ENCODE measurements at places on chromosomes 6 and 20.

- no peak for DNase-seq
Observed at GRCh38 chr20:11195169-11195568, 521.4 kb upstream of the JAG1 start.

DNA sequence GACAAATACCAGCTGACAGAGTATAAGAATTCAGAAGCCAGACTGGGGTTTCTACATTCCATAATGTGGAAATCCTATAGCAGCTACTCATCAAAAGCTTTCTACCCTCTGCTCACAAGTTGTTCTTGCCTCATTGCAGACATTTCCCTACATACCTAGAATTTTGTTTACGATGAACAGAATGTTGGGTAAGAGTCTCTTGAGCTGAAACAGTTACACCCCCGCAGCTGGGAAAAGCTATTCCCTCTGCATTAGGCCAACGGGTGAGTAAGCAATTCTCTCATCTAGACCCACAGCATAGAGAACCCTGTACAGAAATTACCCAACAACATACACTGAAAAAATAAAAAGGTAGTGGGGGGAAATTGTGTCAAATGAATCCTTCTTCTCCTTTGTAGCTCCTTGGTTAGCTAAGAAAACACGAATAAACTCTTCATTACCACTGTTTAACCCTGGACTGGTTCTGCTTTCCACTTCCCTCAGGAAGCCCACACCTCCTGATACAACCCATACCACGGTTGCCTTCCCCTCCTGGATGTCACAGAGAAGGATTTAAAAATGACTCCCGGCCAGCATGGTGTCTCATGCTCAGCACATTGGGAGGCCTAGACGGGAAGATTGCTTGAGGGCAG, 215.0 kb upstream of the SHLD1 start:
- no peak for DNase-seq

DNA sequence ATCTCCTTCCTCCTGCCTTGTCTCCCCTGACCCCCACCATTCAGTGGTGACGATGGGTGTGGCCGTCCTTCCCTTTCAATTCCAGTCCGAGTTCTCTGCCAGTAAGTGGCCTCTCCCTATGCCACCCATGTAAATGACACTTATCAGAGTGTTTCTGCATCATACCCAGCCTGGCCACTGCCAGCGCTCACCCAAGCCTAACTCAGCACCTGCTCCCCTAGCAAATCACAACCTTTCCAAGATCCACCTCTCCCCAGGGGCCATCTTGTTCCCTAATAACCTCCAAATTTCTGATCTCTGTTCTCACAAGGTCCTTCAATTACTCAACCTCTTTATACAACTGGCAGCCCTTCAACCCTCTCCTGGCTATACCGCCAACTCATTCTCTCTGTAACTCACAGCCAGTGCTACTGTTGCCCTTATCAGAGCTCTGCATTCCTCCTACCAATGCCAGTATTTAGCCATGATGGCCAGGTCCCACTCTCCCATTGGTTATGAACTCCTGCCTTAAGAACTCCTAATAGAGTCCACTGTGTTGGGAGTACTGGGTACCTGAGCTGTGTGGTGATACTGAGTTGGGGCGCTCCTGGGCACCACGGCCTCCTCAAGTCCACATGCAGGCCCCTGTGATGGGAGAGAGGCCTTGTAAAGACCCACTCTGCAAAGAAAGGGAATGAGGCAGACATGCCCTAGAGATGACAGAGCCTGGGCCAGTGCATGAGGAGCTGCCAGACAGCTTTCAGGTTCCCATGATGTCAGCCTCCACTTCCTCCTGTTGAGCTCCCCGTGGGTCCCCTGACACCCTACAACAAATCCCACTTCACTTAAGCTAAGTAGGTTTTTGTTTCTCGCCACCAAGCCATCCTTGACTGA, 187.4 kb upstream of the RREB1 start:
- no peak for DNase-seq

GRCh38 chr6:125886914-125887313, 69.7 kb upstream of the HINT3 start:
- no peak for DNase-seq

DNA sequence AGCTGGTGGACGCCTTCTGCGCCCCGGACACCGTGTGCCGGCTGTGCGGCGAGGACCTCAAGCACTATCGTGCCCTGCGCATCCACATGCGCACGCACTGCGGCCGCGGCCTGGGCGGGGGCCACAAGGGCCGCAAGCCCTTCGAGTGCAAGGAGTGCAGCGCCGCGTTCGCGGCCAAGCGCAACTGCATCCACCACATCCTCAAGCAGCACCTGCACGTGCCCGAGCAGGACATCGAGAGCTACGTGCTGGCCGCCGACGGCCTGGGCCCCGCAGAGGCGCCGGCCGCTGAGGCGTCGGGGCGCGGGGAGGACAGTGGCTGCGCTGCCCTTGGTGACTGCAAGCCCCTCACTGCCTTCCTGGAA, 82.7 kb downstream of the SSR1 start:
- no peak for DNase-seq

All from stimulated activated CD8-positive, alpha-beta memory T cell treated with anti-CD3 and anti-CD28 coated beads, Interleukin-4, amount 100 ng/mL, for 4 hours (primary cell).